ENCODE measurements at places on chromosomes 6 and 20.

DNA sequence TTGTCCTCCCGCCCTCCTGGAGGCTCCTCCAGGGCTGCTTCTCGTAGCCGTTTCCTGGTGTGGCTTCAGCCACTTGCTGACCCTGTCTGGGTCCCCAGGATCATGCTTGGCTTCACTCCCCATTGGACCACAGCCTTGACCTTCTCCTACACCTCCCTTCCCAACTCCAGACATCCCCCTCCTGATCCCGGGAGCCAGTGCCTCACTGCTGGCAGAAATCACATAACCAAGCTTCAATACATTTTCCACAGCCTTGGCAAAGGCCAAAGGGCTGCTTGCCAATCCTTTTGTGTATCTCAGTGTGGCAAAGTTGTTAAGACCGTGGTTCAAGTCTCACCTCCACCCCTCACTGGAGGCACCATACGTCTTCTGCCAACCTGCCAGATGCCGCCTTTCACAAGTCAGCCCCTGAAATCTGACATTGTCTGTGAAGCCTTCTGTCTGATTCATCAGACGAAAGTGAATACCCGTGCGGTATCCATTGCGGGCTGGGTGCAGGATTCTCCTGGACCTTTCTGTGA is 60.1 kb downstream of the PHACTR3 start:
- no peak for DNase-seq

- no peak for DNase-seq
These were observed 164.2 kb downstream of the NFATC2 start for GRCh38 chr20:51378171-51378928.

DNA sequence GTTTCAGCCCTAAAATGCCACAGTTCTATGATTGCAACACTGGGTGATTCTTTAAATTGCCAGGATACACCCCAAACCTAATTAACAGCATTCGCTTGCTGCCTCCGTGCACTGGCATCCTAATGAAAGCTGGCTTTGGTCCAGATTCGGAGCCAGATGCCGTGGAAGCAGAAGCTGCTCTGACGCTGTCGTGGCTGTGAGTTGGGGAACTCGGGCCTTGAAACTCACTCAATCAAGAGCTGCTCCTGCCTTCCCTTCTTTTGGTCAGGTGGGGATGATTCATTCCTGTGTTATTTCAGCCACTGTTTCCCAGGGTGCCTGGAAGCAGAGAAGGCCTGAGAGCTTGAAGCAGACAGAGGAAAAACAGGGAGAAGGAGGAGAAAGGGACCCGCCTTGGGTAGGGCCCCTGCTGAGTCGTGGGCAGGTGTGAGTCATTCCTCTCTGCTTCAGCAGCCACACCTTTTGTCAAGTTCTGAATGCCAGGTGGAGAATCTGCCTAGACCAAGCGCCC is 36.2 kb upstream of the DSP start:
- no peak for DNase-seq

DNA sequence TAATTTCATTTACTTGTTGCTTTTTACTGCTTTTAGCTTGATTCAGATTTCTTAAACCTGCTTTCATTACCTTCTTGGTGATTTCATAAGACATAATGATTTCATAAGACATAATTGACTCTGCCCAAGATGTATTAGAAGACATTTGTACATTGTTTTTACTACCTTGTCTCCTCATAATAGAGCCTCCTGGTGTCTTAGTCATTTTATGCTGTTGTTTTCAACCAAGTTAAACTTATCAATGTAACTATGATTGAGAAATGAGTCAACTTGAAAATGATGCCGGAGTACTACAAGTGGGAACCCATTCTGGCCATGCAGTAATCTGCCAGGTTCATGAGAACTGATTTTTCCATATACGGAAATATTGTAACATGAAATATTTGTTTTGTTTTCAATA is 573.6 kb downstream of the MMUT start:
- DNase-seq, result no peak
